ENCODE measurements at places on chromosomes 3 and 15. TPM values are rescaled to one million over a fixed set of nuclear protein-coding genes. Genes with fewer than 3 reads are reported as not detected.

DNA sequence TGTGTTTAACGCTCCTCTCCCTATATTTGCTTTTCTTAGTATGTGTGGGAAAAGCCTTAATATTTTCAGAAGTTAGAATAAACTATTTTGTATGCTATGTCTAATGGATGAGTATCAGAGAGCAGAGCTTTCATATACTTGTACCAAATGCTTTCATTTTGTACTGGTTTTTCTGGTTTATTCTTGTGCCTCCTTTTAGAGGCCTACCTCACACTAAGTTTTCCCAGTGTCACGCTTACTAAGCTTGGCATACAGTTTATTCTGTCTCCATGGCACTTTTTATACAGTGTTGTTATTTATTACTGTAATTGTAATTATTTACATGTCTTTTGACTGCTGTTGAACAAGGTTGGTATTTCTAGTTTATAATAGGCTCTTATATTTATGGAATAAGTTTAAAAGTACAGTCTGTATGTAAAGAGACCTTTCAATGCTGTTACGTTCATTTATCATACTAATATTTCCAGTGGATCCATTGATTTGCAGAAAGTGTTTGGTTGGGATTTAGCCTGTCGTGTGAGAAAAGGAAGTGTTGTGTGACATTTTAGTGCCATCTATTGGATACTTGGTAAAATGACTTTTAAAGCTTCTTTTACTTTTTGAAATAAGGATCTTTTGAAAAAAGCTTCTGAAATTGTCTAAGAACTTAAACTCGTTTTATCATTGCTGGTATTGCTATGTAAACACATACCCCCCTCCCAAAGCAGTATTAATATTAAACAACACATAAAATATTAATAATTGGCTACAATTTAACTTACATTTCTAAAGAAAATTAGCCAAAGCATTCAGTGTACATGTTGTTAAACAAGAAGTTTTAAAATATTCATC lies 5.2 kb upstream of the EBLN2 start:
- DNase-seq: no peak

- DNase-seq: no peak
Observed at GRCh38 chr15:36323615-36324014, 255.8 kb upstream of the CDIN1 start.

DNA sequence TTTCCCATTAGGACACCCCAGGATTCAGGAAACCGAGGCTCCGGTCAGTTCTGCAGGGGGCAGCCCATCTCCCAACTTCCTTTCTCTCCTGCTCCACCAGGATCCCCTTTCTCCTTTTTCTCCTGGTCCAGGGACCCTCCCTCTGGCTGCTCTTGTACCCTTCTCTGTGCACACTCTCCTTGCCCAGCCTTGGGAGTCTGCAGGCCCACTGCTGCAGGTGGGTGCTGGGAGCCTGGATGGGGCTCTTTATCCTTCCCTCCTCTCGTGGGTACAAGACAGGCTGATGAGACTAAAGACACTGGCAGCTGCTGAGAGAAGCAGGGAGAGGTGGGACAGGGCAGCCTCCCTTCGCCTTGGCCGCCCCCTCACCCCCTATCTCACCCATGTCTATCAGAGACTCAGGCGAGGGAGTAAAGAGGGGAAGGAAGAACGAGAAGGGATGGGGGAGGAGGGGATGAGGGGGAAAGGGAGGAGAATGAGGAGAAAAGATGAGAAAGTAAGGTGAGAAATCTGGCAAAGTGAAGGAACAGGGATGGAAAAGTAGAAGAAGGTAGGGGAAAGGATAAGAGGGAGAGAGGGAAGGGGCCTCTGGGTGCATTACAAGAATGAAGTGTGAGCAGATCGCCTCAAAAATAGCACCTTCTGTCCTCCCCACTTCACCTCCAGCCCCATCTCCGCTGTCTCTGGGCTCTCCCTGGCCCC lies 45.2 kb downstream of the ITGA11 start:
- no peak for DNase-seq

GRCh38 chr3:89795506-89795905 lies 688.1 kb downstream of the EPHA3 start:
- no peak for DNase-seq

DNA sequence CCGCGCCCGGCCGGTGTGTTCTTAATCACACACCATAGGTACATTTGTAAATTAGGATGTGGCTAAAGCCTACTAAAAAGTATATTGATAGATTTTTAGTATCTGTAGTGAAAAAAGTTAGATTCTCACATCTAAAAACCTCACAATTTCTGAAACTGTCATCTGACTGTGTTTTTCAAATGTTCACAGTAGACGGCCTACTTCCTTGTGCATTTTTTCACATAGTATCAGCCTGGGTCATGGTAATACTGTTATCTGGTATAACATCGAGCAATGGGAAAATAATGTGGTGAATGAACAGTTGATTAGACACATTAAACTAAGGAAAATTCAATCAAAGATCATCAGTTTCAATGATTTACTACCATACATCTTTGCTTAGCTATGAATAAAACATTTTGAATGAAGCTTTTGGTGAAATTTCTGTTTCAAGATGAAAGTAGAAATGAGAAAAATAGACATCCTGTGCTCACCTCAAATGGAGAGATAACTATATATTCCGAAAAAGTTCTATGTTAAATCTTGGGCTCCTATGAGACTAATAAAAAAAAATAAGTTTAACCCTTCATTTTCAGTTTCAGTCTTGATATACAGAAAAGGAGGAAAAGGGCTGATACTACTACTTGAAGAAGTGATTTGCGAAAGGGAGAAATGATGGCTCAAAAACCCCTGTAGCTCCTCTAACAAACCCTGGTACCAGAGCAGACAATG lies 262.7 kb downstream of the ZBTB20 start:
- DNase-seq: no peak

- DNase-seq: no peak
Observed at GRCh38 chr3:31705736-31706135, 173.0 kb downstream of the STT3B start.

DNA sequence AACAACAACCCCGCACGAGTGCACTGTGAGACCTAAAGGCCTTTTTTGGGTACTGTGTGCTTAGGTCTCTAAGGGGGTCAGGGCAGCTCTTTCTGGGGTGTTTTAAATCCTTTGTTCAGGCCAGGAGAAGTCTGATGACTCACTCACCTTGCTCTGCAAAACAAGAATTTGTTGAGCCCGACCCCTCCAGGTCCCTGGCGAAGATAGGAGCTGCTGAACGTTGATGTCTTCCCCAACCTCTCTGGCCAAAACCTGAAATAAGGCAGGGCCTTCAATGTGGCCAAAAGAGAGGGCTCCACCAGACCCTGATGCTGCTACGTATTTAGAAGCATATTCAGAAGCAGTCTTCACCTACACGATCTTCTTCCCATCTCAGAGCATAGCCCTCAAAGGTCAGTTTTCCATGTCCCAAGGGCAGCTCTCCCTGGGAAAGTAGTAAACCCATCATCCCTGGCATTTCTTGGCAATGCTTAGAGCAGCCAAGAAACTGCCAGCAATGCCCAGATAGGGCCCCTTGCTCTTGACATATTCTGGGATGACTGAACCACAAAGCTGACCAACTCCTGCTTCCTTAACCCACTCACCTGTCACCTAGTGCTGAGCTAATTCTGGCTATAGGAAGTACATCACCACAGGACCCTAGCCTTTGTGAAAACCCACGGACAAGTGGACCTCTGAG lies 27.1 kb downstream of the CCDC13 start:
- no peak for DNase-seq

DNA sequence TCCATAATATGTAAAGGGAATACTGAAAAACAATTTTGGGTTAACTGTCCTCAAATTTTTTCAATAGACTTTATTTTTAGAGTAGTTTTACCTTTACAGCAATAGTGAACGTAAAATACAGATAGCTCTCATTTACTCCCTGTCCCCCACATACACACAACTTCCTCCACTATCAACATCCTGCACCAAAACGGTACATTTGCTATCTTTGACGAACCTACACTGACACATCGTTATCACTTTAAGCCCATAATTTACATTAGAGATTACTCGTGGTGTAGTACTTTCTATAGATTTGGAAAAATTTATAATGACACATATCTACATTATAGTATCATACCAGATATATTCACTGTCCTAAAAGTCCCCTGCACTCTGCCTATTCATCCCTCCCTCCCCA lies 16.9 kb upstream of the P2RY1 start:
- no peak for DNase-seq

GRCh38 chr15:97783240-97783639 lies 177.3 kb upstream of the ARRDC4 start:
- DNase-seq: no peak

The NR2C2 gene
- 56.6 TPM for total RNA-seq

The TMEM212 gene
- total RNA-seq: not detected

The CASR gene
- not detected for total RNA-seq

The PSTPIP1 gene
- 17.7 TPM for total RNA-seq
